Effector memory CD8-positive, alpha-beta T cell (primary cell): ENCODE measurements at places on chromosomes 5 and 9.
A peak's percentile ranks its signal among the peaks of the same experiment; 100 is the strongest.

DNA sequence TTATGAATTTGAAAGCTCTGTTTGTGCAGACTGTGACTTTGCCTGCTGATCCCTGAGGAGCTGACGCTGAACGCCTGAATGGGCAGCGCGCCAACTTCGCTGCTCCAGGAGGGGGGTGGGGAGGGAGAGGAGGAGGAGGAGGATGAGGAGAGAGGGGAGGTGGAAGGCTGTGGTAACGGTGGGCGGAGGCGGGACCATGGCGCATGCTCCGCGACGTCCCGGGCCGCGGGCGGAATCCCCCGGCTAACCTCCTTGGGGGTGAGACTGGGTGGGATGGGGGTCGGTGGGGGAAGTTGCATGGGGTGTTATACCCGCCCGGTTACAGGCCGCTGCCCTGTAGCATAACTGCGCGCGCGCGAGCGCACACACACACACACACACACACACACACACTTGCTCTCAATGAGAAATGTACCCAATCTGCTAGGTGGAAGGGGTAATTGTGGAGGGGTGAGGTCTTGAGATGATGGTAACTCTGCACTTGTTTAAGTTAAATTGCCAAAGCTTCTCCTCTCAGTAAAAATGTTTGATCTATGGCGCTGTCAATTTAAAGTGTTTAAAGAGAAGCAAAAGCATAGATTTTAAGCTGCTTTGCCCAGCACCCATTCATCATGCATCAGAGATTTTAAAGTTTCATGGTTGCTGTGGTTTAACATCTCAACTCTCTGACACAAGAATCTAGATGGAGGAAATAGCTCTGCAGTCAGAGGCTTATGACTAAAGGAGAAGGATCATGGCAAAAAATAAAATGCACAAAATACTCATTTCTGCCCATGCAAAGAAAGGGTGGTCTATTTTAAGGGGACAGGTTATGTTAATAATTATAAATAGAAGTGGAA lies 76.6 kb upstream of the TBCA start:
- DNase-seq, result no peak

- peak; percentile 63 for DNase-seq
These were observed 29.8 kb upstream of the FABP6 start for GRCh38 chr5:160199410-160199911.

- DNase-seq, result no peak
These were observed 70.4 kb downstream of the GADD45G start for GRCh38 chr9:89675058-89675742.

DNA sequence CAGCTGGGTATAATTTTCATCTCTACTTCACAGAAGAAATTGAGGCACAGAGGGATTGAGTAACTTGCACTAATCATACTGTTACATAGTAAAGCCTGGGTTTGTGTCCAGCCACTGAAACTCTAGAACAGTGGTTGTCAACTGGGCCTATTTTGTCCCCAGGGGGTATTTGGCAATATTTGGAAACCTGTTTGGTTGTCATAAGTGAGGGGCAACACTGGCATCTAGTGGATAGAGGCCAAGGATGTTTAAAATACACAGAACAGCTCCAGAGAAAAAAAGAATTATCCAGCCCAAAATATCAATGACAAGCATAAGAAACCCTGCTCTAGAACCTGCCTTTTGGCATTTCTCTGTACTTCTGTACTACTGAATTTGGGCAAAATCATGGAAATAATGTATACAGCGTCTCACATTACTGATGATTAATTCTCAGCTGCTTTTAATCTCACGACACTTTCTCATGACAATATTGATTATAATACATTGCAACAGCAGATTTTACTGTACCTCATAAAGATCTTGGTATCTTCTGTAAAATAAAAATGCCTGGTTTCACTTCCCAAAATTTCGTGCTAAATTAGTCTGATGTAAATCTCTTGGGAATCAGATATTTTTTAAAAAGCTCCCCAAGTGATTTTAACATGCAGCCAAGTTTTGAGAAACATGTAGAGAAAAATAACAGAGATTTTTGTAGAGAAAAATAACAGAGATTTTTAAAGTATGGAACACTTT lies 112.7 kb downstream of the RORB start:
- no peak for DNase-seq

DNA sequence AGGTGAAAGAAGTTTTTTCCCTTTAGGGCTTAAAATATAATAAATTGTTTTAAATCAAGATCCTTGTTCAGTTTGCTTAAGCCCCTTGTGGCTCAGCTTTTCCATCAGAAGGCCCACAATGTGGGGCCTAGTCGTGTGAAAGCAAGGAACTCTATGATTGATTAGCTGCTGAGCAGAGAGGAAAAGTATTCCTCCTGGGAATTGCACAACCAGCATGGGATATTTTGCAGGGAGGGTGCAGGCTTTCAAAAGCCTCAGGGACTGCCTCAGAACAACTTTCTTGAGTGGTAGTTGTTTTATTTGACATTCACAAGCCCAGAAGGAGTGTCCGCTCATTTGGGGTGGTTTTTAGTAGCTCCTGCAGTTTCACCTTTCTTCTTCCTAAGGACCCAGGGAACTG lies 19.8 kb downstream of the TTC23L start:
- no peak for DNase-seq

- DNase-seq, result no peak
These were observed 13.3 kb upstream of the RNF130 start for GRCh38 chr5:180084638-180085561.

- no peak for DNase-seq
These were observed 13.7 kb downstream of the TRIO start for GRCh38 chr5:14156650-14157492.

GRCh38 chr9:13606586-13606985 lies 327.1 kb upstream of the MPDZ start:
- DNase-seq, result no peak

DNA sequence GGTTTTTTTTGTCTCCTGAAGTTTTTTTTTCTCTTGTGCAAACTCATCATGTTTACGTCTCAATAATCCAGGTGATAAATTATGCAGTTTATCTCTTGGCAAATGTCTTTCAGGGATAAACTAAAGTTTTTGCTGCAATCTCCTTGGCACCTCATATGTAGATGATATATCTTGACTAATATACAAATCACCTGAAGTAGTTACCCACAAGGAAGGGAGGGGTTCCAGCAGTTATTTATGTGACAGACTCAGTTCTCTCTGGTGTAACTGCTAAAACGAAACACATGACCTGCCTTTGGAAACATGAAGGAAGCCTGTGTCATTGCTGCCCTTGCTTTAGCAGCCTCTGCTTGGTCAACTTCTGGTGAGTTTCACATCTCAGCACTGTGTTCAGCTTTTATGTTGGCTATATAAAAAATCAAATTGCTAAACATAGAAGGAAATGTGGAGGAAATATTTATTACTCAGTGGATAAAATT lies 39.3 kb upstream of the KIAA1958 start:
- no peak for DNase-seq

- DNase-seq, result no peak
These were observed 263.3 kb downstream of the TMEM167A start for GRCh38 chr5:82813861-82814260.

DNA sequence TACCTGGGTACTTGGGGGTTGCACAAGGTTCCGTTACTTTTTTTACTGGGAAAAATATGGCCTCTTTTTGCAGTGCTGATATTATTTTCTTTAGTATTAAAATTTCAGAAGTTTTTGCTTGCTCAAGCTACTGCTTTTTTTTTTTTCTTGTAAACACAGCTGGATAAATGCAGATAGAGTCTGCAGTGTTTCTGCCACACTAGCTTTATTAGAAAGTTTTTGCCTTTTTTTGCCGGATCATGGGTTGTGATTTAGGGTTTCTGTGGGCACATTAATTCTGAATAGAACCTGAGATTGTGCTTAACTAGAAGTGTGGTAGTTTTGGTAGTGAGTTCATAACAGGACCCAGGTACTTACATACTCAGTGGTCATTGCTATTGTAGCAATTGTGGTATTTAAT lies 19.9 kb downstream of the KIAA1958 start:
- no peak for DNase-seq

GRCh38 chr5:107011605-107012004 lies 659.1 kb downstream of the EFNA5 start:
- DNase-seq, result no peak
